EL (cell line): ENCODE measurements at places on chromosomes 12 and 14.

DNA sequence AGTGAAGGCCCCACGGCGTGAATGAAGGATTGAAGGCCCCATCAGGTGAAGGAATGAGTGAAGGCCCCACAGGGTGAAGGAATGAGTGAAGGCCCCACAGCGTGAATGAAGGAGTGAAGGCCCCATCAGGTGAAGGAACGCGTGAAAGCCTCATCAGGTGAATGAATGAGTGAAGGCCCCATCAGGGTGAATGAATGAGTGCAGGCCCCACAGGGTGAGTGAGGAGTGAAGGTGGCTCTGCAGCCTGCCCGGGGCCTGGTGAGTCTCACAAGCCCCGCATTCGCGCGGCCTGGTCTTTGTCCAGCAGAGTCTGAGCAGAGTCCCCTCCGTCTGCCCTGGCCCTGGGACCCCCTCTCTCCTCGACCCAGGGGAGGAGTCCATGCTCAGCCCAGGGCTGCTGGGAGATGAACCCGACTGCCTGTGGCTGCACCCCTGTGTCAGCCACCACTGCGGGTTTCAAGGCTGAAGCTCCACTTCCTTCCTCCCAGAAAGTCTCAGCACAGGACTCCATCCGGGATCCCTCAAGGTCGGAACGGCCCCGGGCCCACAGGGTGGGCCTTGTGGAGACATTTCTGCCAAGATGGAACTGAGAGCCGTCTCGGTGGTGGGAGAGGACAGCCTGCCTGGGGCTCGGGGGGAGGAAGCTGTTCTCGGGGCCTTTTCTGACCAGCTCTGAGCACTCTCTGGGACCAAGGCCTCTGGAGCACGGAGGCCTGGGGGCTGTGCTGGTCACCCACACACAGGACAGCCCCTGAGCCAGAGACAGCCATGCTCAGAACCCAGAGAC lies 37.4 kb upstream of the TMEM179 start:
- no peak for DNase-seq

GRCh38 chr14:86654558-86655184 lies 1124.7 kb downstream of the FLRT2 start:
- peak; percentile 45 for DNase-seq

DNA sequence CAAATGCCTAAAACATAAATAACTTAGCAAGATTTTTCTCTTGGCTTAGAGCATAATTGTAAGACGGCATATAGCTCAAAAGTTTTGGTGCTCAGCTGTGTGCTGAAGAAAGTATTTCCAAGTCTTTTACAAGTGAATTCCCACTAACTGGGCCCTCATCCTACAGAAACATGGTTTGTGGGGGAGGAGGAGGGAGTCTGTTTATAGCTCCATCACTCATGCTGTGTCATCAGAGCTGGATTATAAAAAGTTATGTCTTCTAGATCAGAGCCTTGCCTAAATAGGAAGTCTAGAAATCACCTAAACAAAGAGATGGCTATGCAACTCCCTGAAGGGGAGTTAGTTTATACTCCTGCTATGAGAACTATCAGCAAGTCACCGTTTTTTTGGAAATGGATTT lies 65.9 kb upstream of the OTOGL start:
- peak; percentile 68 for DNase-seq

GRCh38 chr12:91033251-91033650 lies 24.6 kb downstream of the KERA start:
- no peak for DNase-seq

DNA sequence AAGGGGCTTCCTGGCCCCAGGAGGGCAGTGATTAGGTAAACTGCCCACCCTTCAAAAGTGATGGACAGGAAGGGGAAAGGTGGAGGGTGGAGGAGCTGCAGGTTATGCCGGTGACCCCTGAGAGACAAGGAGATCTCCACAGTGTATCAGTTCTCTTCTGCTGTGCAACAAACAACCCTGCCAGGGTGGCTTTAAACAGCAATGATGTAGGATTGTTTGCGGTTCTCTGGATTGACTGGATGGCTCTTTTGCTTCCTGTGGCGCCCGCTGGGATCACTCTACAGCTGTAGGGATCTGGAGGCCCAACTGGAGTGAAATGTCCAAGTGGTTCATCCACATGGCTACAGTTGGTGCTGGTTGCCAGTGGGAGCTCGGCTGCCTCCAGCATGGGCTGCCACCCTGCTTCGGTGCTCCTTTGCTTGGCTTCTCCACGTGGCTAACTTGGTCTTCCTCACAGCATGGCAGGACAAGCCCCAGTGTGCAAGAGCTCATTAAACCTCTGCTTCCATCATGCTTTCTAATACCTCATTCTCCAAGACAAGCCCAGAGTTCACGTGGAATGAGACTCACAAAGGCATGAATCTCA lies 8.6 kb upstream of the ANKRD9 start:
- DNase-seq, result no peak

GRCh38 chr12:90924406-90924805 lies 30.6 kb downstream of the CCER1 start:
- DNase-seq, result no peak

DNA sequence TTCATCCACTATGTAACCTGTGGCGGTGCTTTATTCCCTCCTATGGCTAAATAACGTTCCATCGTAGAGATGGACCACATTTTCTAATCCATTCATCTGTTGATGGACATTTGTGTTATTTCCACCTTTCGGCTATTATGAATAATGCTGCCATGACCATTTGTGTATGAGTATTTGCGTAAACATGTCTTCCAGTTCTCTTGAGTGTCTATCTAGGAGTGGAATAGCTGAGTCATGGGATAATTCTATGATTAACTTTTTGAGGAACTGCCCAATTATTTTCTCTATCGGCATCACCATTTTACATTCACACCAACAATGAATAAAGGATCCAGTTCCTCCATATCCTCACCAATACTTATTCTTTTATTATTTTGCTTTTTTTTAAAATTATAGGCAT lies 261.9 kb upstream of the SFSWAP start:
- DNase-seq, result no peak

DNA sequence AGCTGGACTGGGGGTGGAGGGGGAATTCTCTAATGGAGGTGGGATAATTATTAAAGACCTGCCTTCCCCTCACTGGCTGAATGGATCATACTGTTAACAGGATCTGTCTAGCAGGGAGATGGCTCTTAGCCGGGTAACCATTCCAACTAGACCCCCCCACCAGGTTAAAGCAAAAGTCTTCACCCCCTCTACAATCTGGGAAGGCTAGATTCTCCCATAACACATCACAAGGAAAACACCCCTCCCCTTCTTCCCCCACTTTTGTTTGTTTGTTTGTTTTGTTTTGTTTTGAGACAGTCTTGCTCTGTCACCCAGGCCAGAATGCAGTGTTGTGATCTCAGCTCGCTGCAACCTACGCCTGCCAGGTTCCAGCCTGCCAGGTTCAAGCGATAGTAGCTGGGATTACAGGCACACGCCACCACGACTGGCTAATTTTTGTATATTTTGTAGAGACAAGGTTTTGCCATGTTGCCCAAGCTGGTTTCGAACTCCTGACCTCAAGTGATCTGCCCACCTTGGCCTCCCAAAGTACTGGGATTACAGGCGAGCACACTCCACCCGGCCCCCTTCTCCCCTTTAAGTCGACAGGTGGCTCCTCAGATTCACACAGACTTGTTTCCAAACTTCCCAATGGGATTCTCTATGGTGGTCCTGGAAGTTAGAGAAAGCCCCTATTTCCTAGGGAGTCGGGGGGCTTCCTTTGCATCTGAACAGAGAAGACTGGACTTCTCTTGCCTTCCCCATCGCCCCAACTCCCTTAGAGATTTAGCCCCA lies 3.5 kb upstream of the BAZ2A start:
- no peak for DNase-seq

- peak; percentile 77 for DNase-seq
Measured at GRCh38 chr12:43151441-43151981, 400.5 kb downstream of the ADAMTS20 start.

DNA sequence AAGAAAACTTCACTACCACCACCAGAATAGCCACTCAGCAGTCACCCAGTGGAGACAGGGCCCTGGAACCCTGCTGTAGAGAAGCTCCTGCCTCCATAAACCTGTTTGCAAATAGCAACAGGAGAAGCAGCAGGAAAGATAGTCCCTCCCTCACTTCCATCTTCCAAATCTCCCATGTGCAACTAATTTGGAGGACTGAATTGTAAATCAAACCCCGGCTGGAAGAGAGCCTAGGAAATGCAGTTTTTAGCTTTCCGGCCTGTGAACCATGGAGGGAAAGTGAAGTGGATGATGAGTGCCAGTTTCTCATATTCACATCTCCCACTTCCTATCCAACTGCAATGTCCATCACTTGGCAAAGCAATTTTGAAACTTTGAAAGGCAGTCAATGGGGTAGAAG lies 167.2 kb upstream of the FRMD6 start:
- DNase-seq, result no peak

GRCh38 chr12:26744697-26745440 lies 88.1 kb downstream of the ITPR2 start:
- DNase-seq, result no peak

DNA sequence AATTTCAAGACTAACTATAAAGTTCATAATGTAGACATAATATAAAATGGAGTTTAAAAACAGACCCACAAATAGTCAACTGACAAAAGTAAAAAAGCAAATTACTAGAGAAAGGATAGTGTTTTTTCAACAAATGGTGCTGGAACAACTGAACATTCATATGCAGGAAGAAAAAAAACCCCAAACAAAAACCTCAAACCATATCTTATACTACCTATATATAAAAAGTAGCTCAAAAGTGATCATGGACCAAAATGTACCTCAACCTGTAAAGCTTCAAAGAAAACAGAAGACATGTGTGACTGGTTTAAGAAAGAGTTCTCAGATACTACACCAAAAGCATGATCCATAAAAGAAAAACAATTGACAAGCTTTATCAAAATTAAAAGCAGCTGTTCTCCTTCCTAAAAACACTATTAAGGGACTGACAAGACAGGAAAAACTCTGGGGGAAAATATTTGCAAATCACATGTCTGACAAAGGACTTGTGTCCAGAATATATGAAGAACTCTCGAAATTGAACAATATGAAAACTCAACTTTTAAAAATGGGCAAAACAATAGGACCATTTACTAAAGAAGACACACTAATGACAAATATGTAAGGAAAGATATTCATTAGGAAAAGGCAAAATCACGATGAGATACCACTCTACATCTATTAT lies 22.7 kb upstream of the ARID4A start:
- DNase-seq, result no peak

DNA sequence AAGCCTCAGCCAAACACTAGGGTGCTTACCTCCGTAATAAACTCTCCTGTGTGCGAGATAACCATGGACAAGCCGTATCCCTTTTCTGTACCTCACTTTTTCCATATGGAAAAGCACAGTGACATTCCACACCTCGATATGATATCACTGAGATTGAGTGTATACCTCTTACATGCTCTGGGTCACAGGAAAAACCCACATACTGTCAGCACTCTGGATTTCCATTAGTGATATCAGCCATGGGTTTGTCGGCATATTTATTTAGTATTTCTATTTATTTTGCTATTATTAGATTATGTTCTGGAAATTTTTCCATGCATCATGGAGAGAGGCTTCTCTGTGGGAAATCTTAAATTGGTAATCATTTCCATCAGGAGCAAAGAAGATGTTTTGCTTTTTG lies 28.0 kb upstream of the DAAM1 start:
- DNase-seq, result no peak

DNA sequence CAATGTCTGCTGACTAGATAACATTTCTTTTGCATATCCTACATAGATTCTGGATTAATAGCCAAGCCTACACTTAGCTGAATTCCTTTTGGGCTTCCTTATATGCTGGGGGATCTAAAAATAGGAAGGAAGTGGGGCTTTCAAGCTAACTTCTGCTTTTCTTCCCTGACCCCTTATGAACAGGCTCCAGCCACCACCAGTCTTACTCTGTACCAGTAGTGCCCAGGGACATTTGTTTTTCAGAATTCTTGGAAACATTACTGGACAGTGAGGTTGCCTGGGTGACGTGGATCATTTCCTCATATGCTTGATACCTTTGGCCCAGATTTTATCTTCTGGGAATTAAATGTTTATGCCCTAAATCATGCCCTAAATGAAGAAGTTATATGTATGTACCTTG lies 55.9 kb upstream of the SRRM4 start:
- DNase-seq, result no peak
